ENCODE measurements at places on chromosomes 2 and 18.
A peak's percentile ranks its signal among the peaks of the same experiment; 100 is the strongest.

GRCh38 chr18:69945220-69946114 is 2.2 kb downstream of the CD226 start:
- no peak for DNase-seq
- H3K27ac ChIP-seq = no peak overlapping the region
- H3K36me3 ChIP-seq = no peaks in the 10 kb centered on the region
- H3K27me3 ChIP-seq = no peaks in the 10 kb centered on the region
- no peak overlapping the region for H3K4me3 ChIP-seq

- no peak overlapping the region for H3K4me3 ChIP-seq
- no peak for DNase-seq
- H3K27me3 ChIP-seq = no peaks in the 10 kb centered on the region
These were observed 231.5 kb downstream of the PTH2R start for GRCh38 chr2:208638059-208638458.

DNA sequence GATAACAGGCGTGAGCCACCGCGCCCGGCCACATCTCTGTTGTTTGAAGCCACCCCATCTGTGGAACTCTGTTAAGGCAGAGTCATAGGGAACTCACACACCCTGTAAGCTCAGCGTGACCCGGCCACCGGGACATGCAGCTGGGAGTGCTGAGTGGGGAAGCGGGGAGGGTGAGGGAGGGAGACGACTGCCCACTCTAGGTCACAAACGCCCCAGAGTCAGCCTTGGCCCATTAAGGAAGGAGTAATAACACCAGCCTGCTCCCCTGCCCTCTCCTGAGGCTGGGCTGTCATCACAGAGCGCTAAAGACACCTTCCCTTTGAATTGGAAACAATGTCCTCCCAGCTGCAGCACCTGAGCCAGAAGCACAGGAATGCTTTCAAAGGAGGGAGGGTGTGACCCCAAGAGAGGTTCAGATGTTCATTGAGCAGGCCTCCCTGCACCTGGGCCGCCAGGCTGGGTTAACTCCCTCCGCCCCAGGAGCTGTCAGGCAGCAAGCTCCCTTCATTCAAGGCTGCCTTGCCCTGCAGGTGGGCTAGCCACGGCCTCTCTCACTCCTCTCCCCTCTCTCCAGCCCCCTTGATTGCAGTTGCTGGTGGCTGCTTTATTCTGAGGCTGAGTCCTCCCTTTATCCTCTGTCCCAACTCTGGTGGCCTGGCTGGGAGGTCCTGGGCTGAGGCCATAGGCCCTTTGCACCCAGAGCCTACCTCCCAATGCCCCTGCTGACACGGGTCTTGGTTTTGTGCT is 77.2 kb upstream of the HPCAL1 start:
- no peaks in the 10 kb centered on the region for H3K36me3 ChIP-seq
- H3K4me3 ChIP-seq = no peak overlapping the region
- peak; percentile 20 for DNase-seq

DNA sequence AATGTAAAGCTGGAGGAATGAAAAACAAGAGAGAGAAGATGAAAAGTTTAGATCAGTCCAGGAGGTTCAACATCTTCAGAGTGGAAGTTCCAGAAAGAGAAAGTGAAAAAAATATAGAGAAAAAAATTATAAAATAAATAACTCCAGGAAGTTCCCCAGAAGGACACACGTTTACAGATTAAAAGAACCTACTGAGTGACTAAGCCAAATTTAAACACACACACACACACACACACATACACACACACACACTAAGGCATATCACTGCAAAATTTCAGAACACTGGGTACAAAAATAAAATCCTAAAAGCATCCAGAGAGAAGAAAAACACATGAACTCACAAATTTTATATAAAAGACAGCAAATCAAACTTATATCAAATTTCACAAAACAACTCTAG is 85.9 kb upstream of the PMAIP1 start:
- DNase-seq = no peak
- H3K4me3 ChIP-seq = no peak overlapping the region
- H3K36me3 ChIP-seq = no peaks in the 10 kb centered on the region
- H3K27me3 ChIP-seq = no peaks in the 10 kb centered on the region

GRCh38 chr18:14098428-14098827 is 33.8 kb downstream of the ZNF519 start:
- H3K27ac ChIP-seq = no peak overlapping the region
- H3K27me3 ChIP-seq = no peaks in the 10 kb centered on the region
- no peak overlapping the region for H3K4me3 ChIP-seq
- no peaks in the 10 kb centered on the region for H3K4me1 ChIP-seq
- no peak for DNase-seq
